ENCODE measurements at places on chromosomes 2 and 18.

- peak; percentile 37 for DNase-seq
These were observed 216.2 kb upstream of the ST6GAL2 start for GRCh38 chr2:107102176-107102575.

GRCh38 chr2:63347361-63347760, 240.9 kb downstream of the WDPCP start:
- no peak for DNase-seq

- peak; percentile 57 for DNase-seq
These were observed 270.0 kb upstream of the PXDN start for GRCh38 chr2:2014251-2014771.

GRCh38 chr18:59005262-59005661, 134.4 kb upstream of the SEC11C start:
- DNase-seq: no peak

- DNase-seq: peak; percentile 87
These were observed 2.0 kb downstream of the HOXD3 start for GRCh38 chr2:176158855-176159662.

DNA sequence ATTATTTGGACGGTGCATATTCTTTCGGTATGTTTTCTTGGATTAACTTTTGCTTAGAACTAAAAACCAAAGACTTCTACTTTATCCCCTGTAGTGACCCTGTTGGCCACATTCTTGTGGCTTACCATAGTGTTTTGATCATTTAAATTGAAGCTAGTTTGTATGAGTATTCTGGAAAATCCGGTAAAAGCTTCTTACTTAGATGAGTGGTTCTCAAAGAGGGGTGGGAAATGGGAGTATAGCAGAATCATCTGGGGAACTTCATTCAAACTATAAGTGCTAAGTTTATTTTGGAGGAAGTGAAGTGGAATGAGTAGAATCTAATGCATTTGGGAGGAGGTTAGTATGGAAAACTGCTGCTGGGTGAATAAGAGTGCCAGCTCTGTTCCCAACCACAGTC, 3.8 kb downstream of the PPP1CB start:
- DNase-seq: no peak

- no peak for DNase-seq
These were observed 24.0 kb downstream of the ZNF385B start for GRCh38 chr2:179837408-179837807.

DNA sequence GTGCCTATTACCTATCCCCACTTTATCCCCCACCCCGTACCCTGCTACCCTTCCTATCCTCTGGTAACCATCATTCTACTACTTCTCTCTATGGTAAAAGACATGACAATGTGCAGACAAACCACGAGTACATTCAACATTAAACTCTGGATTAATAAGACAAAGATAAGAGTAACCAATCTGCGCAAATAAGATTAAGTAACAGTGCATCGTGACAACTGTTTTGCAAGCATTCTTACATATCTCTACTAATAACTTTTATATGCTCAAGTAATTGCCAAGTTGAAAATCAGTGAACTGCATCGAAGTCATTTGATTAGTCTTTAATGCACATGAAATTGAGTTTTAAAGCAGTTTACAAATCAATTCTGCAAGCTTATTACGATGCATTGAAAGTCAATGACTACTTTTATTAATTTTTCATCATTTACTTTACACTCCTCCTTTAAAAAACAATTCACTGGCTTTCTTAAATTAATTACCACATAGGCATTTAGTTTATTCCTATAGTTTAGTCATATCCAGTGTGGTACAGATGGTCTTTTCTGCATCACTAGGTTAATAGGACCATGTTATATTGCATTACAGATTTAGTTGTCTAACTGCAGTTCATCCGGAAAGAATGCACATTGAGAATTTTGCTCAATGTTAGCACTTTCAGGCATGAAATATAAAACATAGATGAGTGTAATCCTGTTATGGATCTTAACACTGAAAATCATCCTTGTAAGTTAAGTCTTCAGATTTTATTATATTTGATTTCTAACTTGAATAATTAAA, 178.1 kb downstream of the GCA start:
- DNase-seq: no peak

GRCh38 chr2:7621018-7621814, 704.0 kb downstream of the RNF144A start:
- DNase-seq: no peak

DNA sequence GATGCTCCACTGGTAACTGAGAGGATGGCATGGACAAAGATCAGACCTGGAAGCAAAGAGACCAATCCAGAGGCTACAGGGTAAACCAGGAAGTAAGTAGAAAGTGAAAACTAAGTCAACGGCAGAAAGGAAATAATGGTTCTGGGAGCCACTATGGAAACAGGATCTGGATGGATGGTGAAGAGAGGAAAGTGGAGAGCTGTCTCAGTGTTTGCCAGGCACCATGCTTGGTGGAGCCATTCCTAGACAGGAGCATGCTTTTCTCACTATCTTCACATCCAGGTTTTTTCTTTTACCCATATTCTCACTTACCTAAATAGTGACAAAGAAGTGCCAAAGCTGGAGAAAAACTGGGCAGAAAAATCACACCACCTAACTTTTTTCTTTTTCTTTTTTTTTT, 22.2 kb downstream of the ZNF521 start:
- no peak for DNase-seq

GRCh38 chr18:40529478-40529877, 1425.6 kb upstream of the PIK3C3 start:
- no peak for DNase-seq

DNA sequence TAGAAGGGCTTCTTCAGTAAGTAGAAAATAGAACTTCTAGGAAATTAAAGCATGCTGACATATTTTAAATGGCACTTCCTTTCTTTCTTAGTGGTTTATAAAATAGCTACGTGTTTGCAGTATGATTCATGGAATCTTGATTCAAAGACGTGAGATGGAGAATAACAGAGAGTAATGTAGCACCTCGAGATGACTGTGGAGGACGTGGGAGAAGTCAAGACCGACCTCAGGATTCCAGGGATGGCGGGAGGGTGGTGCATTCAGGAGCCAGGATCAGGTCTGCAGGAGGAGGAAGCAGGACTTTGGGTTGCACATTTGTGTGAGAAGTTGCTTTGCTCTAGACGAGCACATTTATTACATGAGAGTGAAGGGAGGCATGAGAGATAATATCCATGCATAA, 56.0 kb downstream of the DCDC2C start:
- DNase-seq: no peak

- peak; percentile 78 for DNase-seq
These were observed at the start of gene DCTN1 for GRCh38 chr2:74379851-74380789. Gene DCTN1, minus strand, starts transcription at chr2:74380311. Its CDS starts 274 bp downstream, at chr2:74380037.

DNA sequence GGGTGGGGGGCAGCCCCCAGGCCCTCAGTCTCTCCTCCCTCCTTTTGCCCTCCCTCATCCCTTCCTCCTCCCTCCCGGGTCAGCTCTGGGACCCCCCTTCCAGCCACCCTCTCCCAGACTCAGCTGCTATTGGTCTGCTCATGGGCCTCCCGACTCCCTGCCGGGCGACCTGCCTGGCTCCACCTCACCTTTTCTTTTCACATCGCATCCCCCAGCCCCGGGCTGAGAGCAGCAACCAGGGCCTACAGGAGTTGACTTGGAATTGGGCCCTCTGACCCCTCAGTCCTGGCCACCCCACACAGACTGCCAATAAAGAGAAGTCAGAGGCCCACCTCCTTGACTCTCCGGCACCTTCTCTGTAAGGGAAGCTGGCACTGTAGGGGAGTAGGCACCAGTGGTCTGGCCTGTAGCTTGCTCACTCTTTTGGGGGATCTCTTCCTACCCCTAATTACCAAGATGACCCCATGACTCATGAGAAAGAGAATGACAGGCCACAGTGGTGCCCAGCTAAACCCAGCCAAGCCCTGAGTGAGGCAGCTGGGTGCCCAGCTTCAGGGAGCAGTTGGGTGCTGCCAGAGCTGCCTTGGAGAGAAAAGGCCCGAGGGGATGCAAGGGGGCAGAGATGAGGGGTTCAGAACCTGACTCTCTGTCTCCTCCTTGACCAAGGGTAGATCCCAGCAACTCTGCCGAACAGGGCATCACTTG, 2.0 kb upstream of the ECEL1 start:
- DNase-seq: no peak

- DNase-seq: no peak
These were observed 163.7 kb downstream of the PTGR3 start for GRCh38 chr18:75045272-75045671.

DNA sequence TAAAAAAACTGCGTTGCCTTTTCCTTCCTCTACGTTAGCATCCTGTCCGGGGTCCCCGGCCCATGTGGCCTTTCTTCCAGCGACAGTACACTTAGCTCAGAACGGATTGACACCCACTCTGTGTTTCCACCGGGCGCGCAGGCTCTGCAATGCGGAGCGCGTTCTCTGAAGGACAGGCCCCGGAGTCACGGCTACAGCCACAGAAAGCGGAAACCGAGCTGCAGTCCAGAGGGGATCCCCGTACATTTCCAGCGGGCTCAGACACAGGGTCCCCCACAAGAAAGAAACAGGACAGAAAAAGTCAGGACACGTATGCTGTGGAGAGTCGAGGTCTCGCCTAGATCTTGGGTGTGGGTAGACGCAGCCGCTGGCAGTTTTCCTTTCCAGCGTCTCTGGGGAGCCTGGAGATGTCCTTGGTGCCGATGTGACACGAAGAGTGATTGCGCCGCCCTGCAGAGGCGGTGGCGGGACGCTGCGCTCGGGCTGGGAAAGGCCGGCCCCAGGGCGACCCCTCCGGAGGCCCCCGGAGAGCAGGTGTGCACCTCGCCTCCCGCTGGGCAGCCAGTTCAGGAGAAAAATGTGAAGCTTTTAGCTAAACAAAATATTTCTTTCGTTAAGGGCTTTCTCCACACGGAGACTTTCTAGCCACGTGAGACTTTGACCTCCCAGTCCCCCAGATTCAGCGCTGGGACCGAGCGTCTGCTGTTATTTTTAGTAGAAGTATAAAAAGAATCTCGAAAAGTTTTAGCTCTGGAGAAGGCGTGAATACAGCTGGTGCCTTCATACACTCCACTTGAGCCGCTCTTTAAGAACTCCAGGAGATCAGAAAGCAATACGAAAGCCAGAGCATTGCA, 1.3 kb upstream of the ACKR3 start:
- no peak for DNase-seq

DNA sequence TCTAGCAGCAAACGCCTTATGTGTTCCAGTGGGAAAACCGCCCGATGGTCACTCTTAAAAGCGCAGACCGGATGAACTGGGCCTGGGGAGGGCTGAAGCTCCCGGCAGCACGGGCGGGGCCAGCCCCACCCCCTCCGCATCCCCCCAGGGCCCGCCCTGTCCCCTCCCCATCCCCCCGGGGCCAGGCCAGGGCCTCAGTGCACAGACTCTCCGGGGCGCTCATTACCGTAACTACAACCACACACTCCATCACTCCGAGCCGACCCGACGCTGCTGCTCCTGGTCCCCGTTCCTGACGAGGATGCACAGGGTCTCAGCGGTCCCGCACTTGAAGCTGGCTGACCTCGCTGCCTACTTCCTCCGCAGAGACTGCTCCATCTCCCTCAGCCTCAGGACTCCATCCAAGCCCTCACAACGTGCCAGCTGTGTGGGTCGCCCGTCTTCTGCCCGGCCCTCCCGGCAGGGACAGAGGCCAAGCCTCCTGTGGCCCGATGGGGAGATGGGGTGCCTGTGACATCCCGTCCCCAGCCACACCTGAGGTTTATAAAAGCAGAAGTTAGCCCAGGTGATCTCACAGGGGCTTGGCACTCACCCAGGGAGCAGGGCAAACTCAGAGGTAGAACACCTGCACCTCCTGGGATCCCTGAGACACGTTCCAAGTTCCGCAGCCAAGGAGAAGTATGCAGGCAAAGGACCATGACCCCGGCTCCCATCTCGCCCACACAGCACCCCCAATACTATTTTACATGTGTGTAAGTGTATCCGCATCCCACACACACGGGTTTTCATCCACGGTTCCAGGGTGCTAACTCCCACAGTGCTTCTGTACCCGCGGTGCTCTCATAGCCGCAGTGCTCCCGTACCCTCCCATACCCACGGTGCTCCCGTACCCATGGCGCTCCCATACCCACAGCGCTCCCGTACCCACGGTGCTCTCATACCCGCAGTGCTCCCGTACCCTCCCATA, 36.0 kb downstream of the SLC66A2 start:
- no peak for DNase-seq

DNA sequence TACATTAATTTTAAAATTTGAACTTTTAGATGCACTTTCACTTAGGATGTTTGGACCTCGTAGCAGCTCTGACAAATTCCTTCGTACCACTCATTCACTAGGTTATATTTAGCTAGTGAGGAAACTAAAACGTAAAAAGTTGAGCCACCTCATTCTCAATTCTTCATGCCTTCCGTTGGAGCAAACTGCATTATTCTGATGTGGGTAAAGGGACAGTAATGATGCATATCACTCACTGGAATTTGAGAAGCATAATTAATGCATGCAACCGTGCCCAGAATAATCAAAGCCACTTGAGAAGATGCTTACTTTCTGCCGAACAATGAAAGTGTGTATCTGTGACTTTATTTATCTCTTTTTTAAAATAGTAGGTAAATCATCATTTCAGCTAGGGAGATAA, 2.2 kb downstream of the CNOT9 start:
- no peak for DNase-seq

- no peak for DNase-seq
These were observed 37.2 kb downstream of the THUMPD2 start for GRCh38 chr2:39741871-39742270.

DNA sequence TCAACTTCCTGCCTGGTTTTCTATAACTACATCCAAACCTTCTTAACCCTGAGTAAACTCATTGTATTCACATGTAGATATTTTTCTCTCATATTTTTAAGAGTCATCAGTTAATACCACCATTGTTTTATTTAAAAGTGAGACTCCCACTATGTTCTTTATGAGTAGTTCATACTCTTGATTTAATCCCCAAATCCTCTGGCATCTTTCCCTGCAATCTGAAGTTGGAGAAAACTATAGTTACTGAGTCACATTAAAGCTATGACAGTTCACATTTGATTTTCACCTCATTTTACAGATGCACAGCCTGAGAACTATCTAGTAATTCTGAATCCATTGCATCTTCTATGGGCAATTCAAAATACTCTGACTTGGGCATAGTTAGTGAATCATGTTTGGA, 1358.7 kb upstream of the NRXN1 start:
- no peak for DNase-seq

GRCh38 chr18:13562494-13563029, 163.8 kb downstream of the FAM210A start:
- DNase-seq: no peak

GRCh38 chr18:21004726-21005125, 106.9 kb downstream of the ROCK1 start:
- no peak for DNase-seq

DNA sequence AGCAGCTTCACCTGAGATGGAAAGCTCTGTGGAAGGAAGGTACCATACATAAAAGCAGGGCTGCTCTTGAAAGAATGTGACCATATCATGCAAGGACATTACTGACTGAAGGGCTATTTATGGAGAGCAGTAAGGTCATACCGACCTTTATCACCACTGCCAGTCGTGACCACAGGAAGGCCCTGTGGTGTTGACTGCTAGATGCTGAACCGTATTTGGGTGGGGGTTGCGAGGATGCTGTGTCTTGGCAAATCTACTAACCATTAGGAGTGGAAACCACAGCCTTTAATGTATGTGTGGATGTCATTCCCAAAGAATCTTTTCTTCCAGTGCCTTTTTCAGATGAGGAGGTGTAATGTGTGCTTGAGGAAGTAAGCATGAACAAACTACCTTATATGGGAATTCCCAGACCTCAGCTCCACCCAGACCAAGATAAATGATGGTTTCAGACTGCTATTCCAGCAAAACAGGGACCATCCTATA, 60.8 kb downstream of the LIMS1 start:
- no peak for DNase-seq
